Stimulated activated CD4-positive, alpha-beta T cell treated with anti-CD3 and anti-CD28 coated beads, TNF-alpha, amount 100 ng/mL, for 4 hours (primary cell): ENCODE measurements at places on chromosomes 3 and 15.

GRCh38 chr3:130849091-130849552, 44.8 kb upstream of the ATP2C1 start:
- no peak for DNase-seq

- no peak for DNase-seq
Observed at GRCh38 chr3:132605374-132605792, 8.3 kb downstream of the ACKR4 start.

- no peak for DNase-seq
Observed at GRCh38 chr3:181565416-181565815, 146.3 kb upstream of the SOX2 start.

DNA sequence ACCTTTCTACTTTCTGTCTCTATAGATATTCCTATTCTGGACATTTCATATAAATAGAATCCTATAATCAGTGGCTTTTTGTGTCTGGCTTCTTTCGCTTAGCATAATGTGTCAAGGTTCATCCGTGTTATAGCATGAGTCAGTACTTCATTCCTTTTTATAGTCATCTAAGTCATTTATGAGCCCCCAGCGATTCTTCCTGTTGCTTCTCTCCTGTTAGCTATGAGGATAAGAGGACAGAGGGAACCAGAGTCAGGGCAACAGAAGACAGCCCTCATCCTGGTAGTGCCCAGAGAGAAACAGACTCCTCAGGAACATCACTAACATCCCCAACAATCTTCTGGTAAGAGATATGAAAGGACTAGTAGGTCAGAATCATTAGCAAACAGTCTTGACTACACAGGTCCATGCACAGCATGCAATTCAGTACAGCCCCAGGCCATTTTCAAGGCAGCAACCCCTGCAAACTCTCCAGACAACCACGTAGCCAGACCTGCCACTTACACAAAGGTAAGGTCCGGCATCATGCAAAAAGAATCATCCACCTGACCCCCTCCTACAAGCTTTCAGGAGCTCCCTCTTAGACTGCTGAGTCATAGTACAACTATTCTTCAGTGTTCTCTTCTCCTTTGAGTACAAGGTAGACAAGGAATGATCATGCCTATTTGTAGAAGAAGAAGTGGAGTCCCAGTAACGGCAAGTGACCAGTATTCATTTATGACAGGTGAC, 91.5 kb downstream of the MYLK start:
- DNase-seq, result no peak

GRCh38 chr3:179695672-179696313, 43.0 kb downstream of the USP13 start:
- no peak for DNase-seq

GRCh38 chr15:33941279-33942063, 26.8 kb upstream of the CHRM5 start:
- no peak for DNase-seq

DNA sequence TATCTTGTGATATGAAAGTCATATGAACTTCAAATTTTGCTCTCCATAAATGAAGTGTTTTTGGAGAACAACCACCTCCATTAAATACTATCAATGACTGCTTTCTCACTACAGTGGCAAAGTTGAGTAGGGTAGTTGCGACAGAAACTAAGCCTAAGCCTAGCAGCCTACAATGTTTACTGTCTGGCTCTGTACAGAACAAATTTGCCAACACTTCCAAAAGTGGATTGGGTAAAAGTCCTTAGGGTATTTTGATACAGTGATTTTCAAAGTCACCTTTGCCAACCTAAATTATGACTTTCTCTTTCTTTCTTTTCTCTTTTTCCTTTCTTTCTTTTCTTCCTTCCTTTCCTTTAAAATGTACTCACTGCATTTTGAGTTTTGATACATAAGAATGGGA, 142.6 kb downstream of the PLCL2 start:
- DNase-seq, result no peak

GRCh38 chr3:14372587-14372986, 29.8 kb upstream of the SLC6A6 start:
- no peak for DNase-seq

GRCh38 chr15:66169023-66169422, 84.5 kb downstream of the MEGF11 start:
- no peak for DNase-seq

DNA sequence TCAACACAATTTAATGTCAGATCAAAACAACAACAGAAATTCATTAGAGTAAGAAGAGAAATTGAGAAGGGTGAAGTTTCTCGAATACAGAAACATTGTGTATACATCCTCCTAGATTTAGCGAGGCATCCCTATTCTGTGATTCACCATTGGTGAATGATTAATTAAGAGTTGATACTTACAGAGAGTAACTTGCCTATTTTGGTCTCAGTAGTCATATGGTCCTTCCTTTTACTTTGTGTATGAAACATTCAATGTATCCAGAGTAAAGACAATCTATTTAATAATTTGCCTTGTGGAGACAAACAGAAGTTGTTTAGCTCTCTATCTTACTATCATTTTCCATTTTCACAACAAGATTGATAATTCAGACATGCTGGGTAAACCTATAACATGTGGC, 432.0 kb downstream of the ZPLD1 start:
- no peak for DNase-seq

DNA sequence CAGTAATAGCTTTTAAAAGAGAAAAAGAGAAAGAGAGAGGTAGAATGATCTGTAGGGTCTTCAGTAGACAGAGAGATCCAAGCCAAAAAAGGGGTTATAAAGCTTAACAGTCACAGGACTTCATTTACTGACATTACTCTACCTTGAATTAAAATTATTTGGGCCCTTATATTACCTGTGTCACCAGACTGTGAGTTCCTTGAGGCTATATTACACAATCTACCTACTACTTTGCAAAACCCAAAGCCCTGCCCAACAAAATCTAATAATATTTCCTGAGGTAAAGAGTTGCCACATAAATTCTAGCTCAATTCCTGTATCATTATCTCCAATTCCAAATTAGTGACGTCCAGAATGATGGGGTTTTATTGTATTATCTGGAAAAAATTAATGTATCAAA, 1.9 kb downstream of the UBR1 start:
- no peak for DNase-seq

- no peak for DNase-seq
Observed at GRCh38 chr3:171417813-171418212, 42.4 kb downstream of the TNIK start.

GRCh38 chr3:156617781-156618180, 56.6 kb upstream of the TIPARP start:
- no peak for DNase-seq

DNA sequence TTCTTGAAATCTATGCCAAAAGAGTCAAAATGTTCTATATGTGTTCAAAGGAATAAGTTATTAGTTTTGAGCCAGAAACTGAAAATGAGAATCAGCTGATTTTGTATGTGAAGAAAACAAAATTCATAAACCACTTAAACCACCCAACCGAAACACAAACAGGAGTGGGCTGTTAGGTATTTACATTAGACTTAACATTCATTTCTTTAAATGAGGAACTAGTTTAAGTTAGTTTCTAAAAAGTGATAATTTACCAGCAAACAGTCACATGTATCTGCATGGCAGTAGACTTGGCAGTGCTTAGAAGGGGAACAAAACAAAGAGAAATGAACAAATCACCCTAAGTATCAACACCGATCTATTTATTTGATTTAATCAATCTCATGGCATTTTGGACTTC, 128.0 kb downstream of the GMNC start:
- DNase-seq, result no peak

DNA sequence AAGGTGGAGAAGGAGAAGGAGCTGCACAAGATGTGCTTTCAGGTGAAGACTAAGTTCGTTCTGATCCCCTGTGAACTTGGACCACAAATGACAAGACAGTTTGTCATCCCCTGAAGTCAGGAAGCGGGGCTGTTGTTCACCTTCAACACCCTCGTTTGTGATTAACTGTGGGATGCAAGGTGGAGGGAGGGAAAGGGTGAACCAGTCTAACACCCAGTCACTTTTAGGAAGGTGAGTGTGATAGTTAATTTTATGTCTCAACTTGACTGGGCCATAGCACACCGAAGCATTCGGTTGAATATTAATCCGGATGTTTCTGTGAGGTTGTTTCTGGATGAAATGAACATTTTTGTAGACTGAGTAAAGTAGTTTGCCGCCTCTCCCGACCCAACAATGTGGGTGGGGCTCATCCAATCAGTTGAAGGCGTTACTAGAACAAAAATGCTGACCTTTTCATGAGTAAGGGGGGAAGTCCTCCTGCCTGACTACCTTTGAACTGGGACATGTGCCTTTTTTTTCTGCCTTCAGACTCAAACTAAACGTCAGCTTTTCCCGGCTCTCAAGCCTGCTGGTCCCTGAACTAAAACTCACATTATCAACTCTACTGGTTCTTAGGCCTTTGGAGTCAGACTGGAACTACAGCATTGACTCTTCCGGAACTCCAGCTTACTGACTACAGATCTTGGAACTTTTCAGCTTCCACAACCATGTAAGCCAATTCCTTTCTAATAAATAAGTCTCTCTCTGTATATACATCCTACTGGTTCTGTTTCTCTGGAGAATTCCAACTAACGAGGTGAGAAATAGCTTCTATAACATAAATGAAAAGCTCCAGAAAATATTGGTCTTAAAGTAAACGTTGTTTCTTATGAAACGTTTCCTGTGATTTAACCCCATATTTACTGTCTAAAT, 264.0 kb upstream of the SLITRK3 start:
- no peak for DNase-seq

GRCh38 chr3:45666757-45667431, 22.3 kb upstream of the SACM1L start:
- DNase-seq, result no peak

- DNase-seq, result no peak
Observed at GRCh38 chr15:70690491-70691276, 72.7 kb downstream of the UACA start.

- no peak for DNase-seq
Observed at GRCh38 chr3:155651489-155652218, 93.2 kb downstream of the PLCH1 start.

- no peak for DNase-seq
Observed at GRCh38 chr15:95663156-95664100, 667.1 kb upstream of the NR2F2 start.

- no peak for DNase-seq
Observed at GRCh38 chr15:60340207-60340921, 57.4 kb downstream of the ANXA2 start.

- no peak for DNase-seq
Observed at GRCh38 chr3:128317698-128318231, 148.9 kb downstream of the DNAJB8 start.

DNA sequence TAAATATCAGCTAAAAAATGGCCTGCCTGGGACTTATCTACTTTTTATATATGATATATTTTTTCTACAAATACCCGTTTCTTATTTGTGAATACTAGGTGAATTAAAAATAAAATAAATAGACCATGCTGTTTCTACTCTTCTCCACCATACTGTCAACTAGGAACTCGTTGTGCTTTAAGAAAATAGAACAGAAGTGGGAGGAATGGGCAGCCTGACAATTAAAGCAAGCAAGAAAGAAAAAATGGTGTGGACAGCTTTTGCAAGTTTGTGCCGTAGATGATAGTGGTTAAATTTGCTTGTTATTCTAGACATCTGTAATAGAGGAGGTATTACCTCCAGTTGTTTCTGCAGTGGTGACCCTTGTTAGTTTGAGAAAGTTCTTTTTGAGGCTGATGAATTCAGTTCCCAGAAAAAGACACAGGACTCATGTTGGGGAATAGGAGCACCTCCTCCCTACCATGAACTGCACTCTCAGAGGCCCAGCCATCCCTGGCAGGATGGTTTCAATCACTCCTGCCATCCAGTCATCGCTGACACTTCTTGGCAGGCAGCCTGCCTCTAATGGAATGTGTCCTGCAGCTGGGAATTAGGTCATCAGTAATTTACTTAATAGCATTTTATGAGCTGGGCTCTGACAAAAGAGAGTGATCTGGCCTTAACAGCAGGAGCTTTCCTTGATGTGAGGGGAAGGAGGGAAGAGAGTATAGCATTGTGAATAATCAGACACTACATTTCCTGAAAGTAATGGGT, 105.0 kb upstream of the GAP43 start:
- DNase-seq, result no peak

- DNase-seq, result no peak
Observed at GRCh38 chr15:64635499-64636495, 139.6 kb downstream of the RBPMS2 start.

- DNase-seq, result no peak
Observed at GRCh38 chr3:71441217-71441924, 142.2 kb downstream of the FOXP1 start.

- no peak for DNase-seq
Observed at GRCh38 chr3:161649900-161650484, 153.4 kb downstream of the OTOL1 start.

DNA sequence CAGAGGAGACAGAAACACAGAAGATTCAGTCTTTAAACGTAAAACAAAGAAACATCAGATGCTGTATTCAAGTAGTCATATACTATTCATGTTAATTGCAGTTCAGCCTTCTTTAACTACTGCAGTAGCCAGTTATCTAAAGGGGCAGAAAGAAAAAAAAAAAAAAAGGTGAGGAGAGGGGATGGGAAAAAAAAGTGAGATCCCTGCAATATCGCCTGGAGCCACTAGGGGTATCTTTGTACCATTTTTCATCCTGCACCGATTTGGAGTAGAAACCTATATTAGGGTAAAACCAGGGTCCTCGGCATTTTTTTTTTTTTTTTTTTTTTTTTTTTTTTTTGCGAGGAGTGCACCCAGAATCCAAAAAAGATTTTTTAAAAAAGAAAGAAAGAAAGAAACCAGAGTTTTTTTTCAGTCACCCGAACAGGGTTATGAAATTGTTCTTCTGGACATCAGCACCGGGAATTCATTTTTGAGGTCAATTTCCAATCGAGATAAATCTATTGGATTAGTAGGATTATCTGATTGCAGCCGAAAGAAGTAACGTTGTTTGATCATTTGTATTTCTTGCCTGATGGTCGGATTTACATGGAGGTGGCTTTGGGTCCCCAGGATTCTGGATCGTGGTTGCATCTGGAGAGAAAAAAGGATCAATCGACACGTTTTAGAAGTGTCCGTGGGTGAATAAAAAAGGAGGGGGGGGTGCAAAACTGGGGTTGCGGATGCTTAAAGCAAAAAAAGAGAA, 186.7 kb downstream of the NLGN1 start:
- no peak for DNase-seq

GRCh38 chr15:82919231-82919886, 33.2 kb downstream of the HOMER2 start:
- no peak for DNase-seq

- DNase-seq, result no peak
Observed at GRCh38 chr15:85013785-85014184, 32.1 kb downstream of the PDE8A start.

- DNase-seq, result no peak
Observed at GRCh38 chr15:60690350-60690961, 211.5 kb upstream of the ICE2 start.

DNA sequence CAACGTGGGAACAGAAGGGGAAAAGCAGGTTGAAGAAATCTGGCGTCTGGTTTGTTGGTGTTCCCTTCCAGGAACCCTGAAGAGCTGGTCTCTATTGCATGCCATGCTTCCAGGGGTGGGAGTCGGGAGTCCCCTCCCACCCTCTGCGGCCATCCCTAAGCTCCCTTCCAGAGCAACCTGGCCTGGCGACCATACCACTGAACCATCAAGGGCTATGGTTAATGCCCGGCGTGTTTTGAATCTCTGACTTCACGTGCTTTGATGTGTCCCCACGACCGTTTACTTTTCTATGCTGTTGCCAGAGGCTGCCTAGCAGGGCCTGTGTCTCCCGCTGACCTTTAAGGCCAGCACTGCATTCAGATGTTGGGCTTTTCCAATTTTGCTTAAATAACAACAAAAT, 696 bp upstream of the SNRK start:
- DNase-seq, result no peak

GRCh38 chr3:97917813-97918536, 54.3 kb downstream of the RIOX2 start:
- no peak for DNase-seq
